ENCODE measurements at places on chromosomes 16 and 17. TPM values are rescaled to one million over a fixed set of nuclear protein-coding genes. Genes with fewer than 3 reads are reported as not detected.

BCAR1 gene
- total RNA-seq = 61.7 TPM

KRTAP9-1 gene
- not detected for total RNA-seq

- DNase-seq = no peak
These were observed 8.0 kb upstream of the SULT1A1 start for GRCh38 chr16:28617874-28618273.

- DNase-seq = no peak
These were observed 11.1 kb upstream of the CHMP6 start for GRCh38 chr17:80980397-80981061.

DNA sequence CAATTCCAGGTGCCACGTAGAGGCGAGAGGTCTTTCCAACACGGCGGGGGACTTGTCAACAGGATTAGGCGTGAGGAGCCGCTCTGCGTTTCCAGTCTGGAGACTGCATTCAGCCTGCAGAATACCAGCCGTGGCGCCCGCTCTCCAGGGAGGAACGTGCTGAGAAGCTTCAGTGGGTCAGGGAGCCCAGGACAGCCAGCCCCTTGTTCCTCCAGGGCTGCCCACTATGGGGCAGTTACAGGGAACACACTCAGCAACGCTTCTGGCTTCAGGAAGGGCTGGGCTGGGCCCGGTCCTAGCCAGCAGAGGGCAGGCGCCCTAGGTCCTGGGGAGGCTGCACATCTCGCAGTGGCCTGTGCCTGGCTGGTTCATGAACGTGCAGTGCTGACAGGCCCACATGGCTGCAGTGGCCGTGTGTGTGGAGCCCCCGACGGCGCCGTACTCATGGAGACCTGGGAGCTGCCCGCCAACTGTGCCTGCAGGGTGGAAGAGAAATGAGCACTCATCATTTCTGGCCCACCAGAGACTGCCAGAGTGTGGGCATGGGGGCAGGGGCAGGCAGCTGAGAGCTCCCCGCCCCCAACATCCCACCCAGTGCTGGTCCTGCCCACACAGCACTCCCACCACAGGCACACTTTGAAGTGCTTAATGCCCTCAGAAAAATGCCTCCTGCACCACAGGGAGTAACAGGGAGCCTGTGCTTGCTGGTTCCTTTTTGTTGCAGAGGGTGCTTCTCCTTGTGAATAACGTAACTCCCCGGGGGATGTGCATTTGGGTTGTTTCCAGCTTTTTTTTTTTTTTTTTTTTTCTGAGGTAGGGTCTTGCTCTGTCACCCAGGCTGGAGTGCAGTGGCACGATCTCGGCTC, 7.0 kb upstream of the FAAP100 start:
- no peak for DNase-seq

GRCh38 chr16:48852951-48853350, 243.0 kb upstream of the N4BP1 start:
- DNase-seq = no peak

Measured in upper lobe of right lung (tissue), 1 donor.